ENCODE measurements at places on chromosomes 2 and 18.

- DNase-seq, result no peak
Measured at GRCh38 chr2:80852808-80853139, 548.2 kb upstream of the LRRTM1 start.

DNA sequence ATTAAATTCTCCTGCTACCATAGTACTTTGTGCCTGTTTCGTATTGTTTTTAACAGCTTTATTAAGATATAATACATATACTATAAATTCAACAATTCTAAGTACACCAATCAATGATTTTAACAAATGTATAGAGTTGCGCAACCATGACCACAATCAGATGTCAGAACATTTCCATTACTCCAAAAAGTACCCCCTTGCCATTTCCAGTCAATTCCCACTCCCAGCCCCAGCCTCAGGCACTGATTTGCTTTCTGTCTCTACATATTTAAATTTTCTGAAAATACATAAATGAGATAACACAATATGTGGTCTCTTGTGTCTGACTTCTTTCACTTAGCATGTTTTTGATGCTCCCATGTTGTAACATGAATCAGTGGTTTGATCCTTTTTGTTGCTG lies 193.9 kb downstream of the FIGN start:
- DNase-seq, result no peak

DNA sequence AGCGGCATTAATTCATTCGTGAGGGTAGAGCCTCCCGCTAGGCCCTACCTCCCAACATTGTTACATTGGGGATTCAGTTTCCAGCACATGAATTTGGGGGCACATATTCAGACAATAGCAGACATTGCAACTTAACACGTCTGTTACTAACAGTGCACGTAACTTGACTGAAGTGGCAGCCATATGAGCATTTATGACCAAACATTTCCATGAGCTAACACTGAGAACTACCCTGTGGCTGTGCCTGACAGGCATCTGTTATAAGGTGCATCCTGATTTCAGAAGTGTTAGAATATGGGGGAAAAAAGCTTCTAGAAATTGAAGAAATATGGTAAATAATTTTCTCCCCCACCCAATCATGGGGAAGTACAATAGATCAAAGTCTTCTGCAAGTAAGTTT lies 24.5 kb downstream of the MALT1 start:
- no peak for DNase-seq

GRCh38 chr2:181142514-181142913 lies 162.1 kb downstream of the UBE2E3 start:
- no peak for DNase-seq

GRCh38 chr2:214545898-214546542 lies 135.2 kb downstream of the VWC2L start:
- no peak for DNase-seq

- peak; percentile 96 for DNase-seq
Measured at GRCh38 chr2:192194866-192195547, at the start of gene TMEFF2. TMEFF2 (minus strand) TSS chr2:192194933; CDS start chr2:192194524, 409 bp downstream.

DNA sequence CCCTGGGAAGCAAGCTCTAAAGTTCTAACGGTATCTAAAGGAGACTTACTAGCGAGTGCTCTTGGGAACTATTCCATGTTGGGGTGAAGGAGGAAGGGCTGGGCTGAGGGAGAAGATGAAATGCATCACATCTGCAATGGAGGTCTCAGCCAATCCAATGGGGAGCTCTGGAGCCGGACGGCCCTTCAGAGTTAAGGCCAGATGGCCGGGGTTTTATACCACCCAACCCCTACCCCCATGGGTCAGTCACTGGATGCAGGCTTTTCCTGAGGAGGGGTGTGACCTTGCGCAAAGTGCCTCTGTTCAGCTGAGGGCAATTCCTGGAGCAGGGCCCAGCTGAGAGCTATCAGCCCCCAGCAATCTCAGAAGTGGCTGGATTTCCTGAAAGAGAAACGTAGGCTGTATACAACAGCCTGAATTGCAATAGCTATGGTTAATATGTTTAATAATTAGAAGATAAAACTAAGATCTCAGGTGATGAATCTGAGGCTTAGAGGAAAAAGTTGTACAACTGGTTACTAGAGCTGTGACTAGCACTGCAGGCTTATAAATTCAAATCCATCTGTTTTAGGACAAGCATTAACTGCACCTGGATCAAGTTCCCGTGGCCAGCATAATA lies 21.6 kb downstream of the EIPR1 start:
- no peak for DNase-seq

- DNase-seq, result peak; percentile 13
Measured at GRCh38 chr18:44036501-44036900, 644.2 kb upstream of the SETBP1 start.

DNA sequence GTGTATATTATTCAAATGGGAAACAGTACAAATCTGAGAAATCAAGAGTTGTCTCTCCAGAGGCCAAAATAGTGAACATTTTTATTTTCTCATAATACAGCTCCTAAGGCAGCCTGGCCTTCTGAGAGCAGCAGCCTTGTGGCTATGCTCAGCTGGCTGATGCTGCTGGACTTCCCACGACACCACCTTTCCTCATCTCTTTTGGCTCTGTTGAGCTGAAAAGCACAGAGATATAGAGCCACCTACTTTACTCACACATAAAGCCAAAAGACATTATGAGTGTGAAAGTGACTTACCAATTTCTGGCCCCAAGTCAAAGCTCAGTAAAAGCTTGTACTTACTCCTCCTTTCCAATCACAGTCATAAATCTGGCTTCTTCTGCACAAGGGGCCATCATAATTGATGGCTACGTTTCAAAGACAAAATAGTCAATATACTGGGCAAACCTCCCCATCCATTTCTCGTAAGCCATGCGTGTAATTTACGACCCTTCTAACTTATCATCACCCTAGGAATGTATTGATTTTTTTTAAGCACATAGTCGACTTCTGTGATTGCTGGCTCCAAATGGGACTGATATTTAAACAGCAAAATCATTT lies 18.6 kb upstream of the REG3A start:
- no peak for DNase-seq

DNA sequence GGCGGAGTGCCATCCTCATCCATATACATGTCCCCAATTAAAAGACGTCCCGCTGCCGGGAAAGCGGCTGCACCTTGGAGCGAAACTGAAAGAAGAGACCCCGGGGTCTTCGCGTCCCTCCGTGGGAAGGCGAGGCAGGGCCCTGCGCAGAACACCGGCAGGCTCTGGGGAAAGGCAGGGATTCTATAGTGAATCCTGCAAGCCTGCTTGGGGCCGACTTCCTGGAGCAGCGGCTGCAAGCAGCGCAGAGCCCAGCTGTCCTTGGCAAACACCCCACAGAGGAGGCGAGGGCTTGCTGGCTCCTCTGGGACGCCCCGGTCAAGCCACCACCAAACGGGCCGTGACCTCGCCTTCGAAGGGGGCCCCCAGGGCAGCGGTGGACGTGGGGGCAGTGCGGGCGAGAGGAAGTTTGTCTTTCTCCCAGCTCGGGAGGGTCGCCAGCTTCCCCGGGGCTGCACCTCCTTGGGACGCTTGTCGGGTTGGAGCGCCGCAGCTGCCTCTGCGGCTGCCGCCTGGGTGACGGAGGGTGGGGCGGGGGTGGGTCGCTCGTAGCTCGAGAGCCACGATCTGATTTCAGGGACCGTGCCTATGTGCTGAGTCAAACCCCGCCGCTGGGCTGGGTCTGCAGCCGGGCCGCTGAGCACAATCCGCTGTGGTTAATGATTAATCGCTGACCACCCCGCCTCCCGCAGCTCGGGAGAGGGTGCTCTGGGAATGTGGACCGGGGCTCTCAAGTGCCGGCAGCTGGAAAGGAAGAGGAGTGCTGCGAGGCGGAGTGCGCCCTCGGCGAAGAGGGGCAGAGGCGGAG lies 486 bp upstream of the GPR39 start:
- peak; percentile 75 for DNase-seq

- DNase-seq, result no peak
Measured at GRCh38 chr2:150274108-150274507, 213.4 kb downstream of the RND3 start.

DNA sequence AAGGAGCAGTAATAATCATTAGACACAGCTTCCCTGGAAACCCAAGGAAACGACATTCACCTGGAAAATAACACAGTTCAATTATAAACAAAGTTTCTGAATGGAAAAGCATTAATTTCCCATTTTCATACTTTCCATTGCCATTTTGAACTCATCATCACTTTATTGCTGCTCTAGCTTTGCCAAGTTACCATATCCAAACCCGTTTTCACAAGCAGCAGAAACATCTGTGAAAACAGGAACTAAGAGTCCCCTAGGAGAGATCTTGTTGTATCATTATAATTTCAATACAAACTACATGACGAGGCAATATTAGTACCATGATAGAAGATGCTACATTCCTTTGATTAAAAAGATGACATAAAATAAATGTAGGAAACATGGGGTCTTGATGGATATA lies 597.0 kb upstream of the NRXN1 start:
- no peak for DNase-seq

- DNase-seq, result peak; percentile 49
Measured at GRCh38 chr18:9705183-9705829, 2.8 kb upstream of the RAB31 start.

DNA sequence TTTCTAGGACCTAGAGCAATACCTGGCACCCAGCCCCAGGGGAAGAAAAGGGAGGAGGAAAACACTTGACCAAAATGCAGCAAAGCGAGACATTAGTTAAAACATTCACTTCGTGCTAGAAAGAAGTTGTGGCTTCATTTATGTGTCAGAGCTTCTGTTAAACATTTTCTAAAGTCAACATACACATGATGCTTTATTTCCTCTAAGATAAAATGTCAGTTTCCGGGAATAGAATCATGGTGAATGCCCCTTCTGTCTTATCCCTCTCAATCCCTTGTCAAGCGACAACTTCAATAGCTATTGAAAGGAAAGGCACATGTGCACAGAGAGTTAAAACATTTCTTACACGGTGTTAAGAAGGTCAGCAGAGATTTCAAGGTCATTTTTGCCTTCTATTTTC lies 404.6 kb upstream of the CWC22 start:
- DNase-seq, result no peak

DNA sequence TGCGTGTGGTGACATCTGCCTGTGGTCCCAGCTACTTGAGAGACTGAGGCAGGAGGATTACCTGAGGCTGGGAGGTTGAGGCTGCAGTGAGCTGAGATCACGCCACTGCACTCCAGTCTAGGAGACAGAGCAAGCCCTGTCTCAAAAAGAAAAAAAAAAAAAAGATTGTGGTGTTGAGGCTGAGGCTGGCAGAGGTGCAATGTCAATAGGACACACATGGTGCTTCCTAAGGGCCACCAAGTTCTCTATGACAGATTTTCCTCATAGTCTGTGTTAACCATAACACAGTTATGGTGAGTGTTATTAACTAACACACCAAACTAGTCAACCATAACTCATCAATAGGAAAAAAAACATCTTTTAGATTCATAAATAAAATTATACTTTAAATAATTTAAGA lies 494.4 kb downstream of the TMX3 start:
- no peak for DNase-seq

DNA sequence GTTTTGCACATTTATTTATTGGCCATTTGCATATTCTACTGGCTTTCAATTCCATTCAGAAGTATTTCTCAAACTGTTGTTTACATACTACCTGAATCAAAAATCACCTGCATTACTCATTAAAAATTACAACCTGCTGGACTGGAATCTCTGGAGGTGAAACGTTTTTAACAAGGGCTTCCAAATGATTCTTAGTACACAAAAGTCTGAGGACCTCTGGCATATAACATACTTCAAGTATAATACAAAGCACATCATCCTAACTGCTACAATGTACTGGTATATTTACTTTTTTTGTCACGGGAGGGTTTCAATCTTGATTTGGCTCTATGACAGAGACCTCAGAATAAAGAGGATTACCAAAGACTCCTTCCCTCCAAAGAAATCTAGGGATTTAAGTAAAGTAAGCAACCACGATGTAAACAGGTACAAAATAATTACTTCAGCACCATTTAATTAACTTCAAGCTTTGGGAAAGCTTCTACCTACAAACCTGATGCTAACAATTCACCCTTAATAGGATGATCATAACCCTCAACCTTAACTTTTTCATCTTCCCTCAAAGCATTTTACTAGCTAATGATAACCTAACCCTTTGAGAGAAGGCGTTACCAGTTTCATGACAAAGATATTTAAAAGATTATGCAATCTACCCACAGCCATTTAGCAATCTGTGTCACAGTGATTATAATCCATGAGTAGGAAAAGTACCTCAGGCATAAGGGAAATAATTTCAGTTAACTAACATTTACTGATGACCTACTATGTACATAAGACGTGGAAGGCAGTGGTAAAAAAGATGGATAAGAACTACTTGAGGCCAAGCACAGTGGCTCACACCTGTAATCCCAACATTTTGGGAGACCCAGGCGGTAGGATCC lies 24.7 kb downstream of the ATAD2B start:
- DNase-seq, result peak; percentile 35

DNA sequence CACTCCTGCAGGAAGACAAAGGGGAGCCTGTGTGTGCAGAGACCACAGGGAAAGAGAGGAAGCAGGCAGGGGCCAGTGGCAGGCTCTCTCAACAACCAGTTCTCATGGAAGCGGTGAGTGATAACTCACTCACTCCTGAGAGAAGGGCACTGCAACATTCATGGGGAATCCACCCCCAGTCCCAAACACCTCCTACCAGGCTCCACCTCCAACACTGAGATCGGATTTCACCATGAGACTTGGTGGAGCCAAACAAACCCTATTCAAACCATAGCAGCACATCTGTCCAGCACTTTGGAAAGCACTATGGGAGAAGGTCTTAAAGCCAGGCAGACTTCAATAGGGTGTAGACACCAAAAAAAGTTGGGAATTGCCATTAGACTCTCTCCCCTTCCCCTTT lies 345.7 kb upstream of the SPRED2 start:
- DNase-seq, result peak; percentile 44

DNA sequence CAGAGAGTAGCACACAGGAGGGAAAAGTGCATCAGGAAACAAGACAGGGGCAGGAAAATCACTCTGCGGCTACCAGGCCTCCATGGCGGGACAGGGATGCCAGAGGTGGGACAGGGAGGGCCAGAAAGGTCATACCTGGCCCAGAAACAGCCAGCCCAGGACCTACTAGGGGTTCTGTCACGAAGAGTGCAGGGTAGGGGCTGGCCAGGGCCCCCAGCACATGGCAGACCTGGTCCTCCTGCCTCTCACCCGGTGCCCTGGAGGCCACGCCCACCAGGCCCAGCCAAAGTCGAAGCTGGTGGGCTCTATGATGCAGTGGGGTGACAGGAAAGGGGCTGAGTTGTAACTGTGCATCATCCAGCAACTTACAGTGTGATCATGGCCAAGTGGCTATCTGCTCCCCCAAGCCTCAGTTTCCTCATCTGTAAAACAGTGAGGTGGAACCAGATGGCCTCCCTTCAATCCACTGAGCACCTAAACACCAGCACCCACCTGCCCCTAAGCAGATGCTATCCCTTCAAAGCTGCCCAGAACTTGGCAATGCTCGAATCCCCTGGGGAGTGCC lies 10.6 kb downstream of the CYP26B1 start:
- no peak for DNase-seq
